ENCODE measurements at places on chromosomes 12 and 14.

DNA sequence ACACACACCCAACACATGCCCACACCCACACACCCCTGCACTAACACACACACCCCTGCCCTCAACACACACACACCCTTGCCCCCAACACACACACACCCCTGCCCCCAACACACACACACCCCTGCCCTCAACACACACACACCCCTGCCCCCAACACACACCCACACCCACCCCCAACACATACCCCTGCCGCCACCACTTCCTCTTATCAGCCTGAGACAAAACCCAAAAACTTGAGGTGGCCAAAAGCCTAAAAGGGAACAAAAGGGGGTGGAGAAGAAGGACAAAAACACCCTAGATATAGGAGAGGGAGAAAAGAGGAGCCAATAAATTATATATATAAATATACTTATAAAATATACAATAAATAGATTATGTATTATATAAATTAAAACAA lies 9.1 kb upstream of the DEGS2 start:
- DNase-seq = no peak
- H3K27me3 ChIP-seq = peaks cover 32% of the 10 kb centered on the region
- no peak overlapping the region for H3K27ac ChIP-seq
- H3K4me1 ChIP-seq = peaks cover 10% of the 10 kb centered on the region

- DNase-seq = no peak
- no peak overlapping the region for H3K4me3 ChIP-seq
- no peaks in the 10 kb centered on the region for H3K36me3 ChIP-seq
- no peak overlapping the region for H3K27ac ChIP-seq
Observed at GRCh38 chr14:28999656-29000055, 233.1 kb downstream of the FOXG1 start.

GRCh38 chr12:108778053-108778452 lies 46.7 kb upstream of the CORO1C start:
- no peak for DNase-seq
- H3K4me3 ChIP-seq = no peak overlapping the region
- H3K27ac ChIP-seq = peak overlapping the region; percentile 90
- H3K36me3 ChIP-seq = no peaks in the 10 kb centered on the region

DNA sequence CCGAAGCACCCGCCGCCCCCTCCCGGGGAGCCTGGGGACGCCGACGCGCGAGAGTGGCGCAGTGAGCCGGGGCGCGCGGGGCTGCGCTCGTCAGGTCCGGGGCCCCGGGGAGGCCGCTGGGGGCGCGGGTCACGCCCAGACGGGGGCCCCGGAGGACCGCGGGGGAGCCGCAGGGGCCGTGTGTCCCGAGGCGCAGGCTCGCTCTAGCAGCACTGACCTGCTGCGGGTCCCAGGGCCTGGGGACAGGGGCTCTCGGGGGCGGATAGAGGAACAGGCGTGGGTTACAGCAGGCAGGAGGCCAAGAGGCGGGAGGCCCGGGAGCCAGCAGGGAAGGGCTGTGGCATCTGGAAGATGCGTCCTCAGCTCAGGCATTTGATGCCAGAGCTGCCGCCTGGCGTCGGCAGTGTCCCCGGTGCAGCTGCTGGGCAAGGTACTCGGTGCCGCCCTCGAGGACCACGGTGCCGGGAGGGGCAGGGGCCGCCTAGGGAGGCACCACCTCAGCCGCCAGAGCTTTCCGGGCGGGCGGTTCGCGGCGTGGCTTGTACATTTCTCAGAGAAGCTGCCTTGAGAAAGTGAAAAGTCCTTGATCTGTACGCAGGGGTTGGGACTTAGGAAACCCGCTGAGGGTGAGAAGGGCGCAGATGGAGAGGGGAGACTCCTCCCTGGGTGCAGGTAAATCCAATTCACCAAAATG lies 1.2 kb downstream of the WNT5B start:
- peaks cover 73% of the 10 kb centered on the region for H3K27me3 ChIP-seq
- H3K4me1 ChIP-seq = peaks cover 43% of the 10 kb centered on the region
- no peaks in the 10 kb centered on the region for H3K36me3 ChIP-seq
- peak; percentile 69 for DNase-seq

GRCh38 chr14:33449703-33450395 lies 501.0 kb downstream of the EGLN3 start:
- H3K27me3 ChIP-seq = no peaks in the 10 kb centered on the region
- H3K36me3 ChIP-seq = no peaks in the 10 kb centered on the region
- H3K4me1 ChIP-seq = peaks cover 12% of the 10 kb centered on the region

DNA sequence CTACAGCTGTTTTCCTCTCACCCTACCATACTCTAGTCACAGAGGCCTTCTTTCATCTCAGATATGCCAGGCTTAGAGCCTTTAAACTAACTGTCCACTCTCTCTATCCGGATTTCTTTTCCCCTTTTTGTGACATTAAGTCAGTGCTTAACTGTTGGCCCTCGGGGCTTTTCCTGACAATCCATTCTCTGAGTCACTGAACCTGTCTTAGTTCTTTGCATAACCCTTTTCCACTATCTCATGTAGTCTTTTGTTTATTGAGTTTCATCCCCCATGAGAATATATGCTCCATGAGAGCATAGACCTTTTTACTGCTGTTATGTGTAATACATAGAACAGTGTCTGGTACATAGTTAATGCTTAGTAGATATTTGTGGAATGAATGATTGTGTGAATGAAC lies 68.7 kb downstream of the PLEKHA5 start:
- DNase-seq = no peak
- H3K4me3 ChIP-seq = no peak overlapping the region
- no peak overlapping the region for H3K27ac ChIP-seq
- no peaks in the 10 kb centered on the region for H3K27me3 ChIP-seq
- H3K36me3 ChIP-seq = no peaks in the 10 kb centered on the region

DNA sequence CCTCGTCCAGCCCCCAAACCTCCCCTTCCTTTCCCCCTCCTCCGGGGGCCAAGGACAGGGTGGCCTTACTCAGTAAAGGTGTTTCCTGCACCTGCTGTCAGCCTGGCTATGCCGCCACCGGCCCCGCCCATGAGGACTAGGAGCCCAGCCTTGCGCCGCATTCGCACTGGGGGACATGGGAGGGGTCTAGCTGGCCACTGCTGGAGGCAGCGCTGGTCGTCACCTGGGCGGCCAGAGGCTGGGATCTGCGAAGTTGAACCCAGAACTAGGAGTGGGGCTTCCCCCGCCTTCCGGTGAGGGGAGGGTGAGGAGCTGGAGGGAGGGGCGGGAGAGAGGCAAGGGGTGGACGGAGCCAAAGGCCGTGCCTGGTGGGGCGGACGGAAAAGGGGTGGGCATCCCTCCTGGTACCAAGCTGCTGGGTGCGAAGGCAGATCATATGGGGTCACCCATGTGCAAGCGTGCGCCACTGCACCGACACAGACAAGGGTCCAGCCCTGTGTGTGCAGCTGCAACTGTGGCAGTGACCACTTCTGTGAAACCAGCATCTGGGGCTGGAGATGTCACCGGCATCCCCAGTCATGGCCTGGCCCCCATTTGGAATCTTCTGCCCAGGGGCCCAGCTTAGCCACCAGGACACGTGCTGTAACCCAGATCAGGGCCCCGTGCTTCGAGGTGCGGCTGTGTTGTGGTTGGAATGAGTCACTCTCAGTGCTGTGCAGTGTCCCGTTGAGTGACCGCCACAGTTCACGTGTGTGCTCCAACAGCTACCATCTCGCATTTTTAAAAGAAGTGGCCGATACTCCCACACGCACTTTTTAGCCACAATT lies 8.5 kb downstream of the AMN start:
- H3K4me3 ChIP-seq = peak overlapping the region; percentile 75
- H3K27me3 ChIP-seq = peaks cover 60% of the 10 kb centered on the region
- DNase-seq = peak; percentile 49
- no peak overlapping the region for H3K27ac ChIP-seq
- peaks cover 23% of the 10 kb centered on the region for H3K4me1 ChIP-seq

GRCh38 chr14:75430976-75431375 lies 3.2 kb downstream of the JDP2 start:
- H3K27me3 ChIP-seq = peaks cover 36% of the 10 kb centered on the region
- no peaks in the 10 kb centered on the region for H3K36me3 ChIP-seq
- no peak overlapping the region for H3K27ac ChIP-seq

DNA sequence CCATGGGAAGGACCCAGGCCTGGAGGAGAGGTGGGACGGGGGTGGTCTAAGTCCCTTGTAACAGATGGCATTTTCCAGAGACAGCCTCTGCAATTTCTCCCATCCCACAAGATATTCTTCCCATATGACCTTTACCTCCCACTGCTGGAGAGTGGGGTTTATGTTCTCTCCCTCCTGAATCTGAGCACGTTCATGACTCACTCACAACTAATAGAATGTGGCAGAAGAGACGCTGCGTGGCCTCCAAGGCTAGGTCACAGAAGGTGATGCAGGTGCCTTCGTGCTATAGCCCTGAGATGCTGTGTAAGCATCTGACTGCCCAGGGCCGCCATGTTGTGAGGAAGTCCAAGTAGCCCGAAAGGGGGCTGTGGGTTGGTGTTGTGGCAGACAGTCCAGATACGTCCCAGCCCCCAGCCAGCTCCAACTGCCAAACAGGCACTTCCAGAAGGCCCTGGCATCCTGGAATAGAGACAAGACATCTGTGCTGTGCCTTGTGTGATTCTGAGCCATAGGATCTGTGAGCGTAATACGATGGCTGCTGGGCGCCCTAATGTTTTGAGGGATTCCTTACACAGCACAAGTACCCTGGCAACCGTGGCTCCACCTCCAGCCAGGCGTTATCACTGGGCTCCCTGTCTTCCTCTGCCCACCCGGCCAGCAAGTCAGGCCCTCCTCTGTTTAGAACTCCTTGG lies 56.1 kb upstream of the NCOR2 start:
- H3K4me3 ChIP-seq = no peak overlapping the region
- H3K4me1 ChIP-seq = peaks cover 7% of the 10 kb centered on the region
- no peak for DNase-seq
- H3K27me3 ChIP-seq = no peaks in the 10 kb centered on the region
- H3K27ac ChIP-seq = no peak overlapping the region

- DNase-seq = no peak
- H3K27me3 ChIP-seq = no peaks in the 10 kb centered on the region
- no peaks in the 10 kb centered on the region for H3K36me3 ChIP-seq
- peaks cover 53% of the 10 kb centered on the region for H3K4me1 ChIP-seq
- H3K4me3 ChIP-seq = peak overlapping the region; percentile 75
Observed at GRCh38 chr14:61700104-61700886, 5.0 kb downstream of the HIF1A start.

DNA sequence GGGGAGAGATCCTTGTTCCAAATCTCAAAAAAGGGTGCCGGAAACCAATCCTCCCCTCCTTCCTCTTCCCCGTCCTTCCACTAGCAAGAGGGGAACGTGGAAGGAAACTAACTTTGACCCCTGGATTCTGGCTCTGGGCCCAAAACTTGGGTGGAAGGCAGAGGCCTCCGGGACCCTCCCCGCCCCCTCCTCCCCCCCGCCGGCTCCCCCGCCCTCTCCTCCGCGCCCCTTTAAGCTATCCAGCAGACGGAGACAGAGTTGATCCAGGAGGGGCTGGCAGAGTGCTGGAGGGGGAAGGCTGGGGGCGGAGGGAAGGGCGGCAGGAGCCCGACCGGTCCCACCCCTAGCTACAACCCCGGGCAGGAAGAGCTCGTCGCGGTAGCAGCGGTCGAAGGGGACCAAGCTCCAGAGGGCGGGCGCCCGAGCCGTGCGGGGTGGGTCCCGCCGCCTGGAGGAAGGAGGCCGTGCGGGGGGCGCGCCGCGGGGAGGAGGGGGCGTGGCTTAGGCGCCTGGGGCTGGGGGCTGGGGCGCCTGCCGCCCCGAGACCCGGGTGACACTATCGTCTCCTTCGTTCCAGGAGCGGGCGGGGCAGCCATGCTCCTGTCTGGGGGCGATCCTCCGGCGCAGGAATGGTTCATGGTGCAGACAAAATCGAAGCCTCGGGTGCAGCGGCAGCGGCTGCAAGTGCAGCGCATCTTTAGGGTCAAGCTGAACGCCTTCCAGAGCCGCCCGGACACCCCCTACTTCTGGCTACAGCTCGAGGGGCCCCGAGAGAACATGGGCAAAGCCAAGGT lies at the start of gene NYNRIN:
NYNRIN (plus strand) TSS at position 351 of the 794 bp plus-strand sequence; CDS start at position 595, 244 bp downstream.
- H3K27me3 ChIP-seq = no peaks in the 10 kb centered on the region
- peaks cover 45% of the 10 kb centered on the region for H3K4me1 ChIP-seq
- H3K27ac ChIP-seq = no peak within 1 kb of the TSS
- no peaks in the 10 kb centered on the region for H3K36me3 ChIP-seq

- no peak overlapping the region for H3K4me3 ChIP-seq
- peaks cover 25% of the 10 kb centered on the region for H3K4me1 ChIP-seq
- H3K27me3 ChIP-seq = no peaks in the 10 kb centered on the region
- DNase-seq = no peak
- H3K36me3 ChIP-seq = no peaks in the 10 kb centered on the region
Observed at GRCh38 chr14:68810173-68811153, 17.6 kb upstream of the ZFP36L1 start.

- H3K27me3 ChIP-seq = peaks cover 5% of the 10 kb centered on the region
- H3K4me1 ChIP-seq = peaks cover 23% of the 10 kb centered on the region
- H3K36me3 ChIP-seq = no peaks in the 10 kb centered on the region
- H3K4me3 ChIP-seq = no peak overlapping the region
Observed at GRCh38 chr12:2853626-2854025, 3.2 kb downstream of the TEX52 start.

DNA sequence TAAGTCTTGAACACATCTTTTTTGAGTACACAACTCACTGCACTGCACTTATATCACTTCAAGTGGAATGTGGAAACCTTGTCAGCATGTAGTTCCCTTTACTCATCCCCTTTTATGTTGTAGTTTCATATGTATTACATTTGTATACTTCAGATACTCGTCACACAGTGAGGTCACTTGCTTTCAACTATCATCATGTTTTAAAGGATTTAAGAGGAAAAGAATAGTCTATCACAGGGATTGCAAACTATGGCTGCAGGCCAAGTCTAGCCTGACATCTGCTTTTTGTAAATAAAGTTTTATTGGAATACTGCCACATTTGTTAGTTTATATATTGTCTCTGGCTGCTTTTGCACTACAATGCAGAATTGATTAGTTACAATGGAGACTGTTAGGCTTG lies 24.3 kb downstream of the CNOT2 start:
- H3K4me1 ChIP-seq = peaks cover 22% of the 10 kb centered on the region
- H3K27ac ChIP-seq = no peak overlapping the region
- no peak overlapping the region for H3K4me3 ChIP-seq
- H3K27me3 ChIP-seq = no peaks in the 10 kb centered on the region

DNA sequence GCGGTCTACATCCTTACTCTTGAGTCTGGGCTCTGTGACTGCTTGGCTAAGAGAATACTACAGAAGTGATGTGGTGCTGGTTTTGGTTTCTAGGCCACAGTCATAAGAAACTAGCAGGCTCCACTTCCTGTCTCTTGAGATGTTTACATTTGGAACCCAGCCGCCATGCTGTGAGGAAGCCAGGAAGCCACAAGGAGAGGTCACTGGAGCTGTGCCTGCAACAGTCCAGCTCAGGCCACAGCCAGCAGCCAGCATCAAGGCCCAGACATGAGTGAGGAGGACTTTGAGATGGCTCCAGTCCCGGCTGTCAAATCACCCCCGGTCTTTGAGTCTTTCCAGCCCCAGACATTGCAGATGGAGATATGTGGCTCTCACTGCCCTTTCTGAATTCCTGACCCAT lies 12.9 kb upstream of the FAM181A start:
- no peaks in the 10 kb centered on the region for H3K27me3 ChIP-seq
- H3K36me3 ChIP-seq = no peaks in the 10 kb centered on the region
- no peak overlapping the region for H3K27ac ChIP-seq
- no peaks in the 10 kb centered on the region for H3K4me1 ChIP-seq
- no peak for DNase-seq

GRCh38 chr12:90071996-90072395 lies 363.4 kb upstream of the ATP2B1 start:
- no peaks in the 10 kb centered on the region for H3K36me3 ChIP-seq
- no peak for DNase-seq
- no peak overlapping the region for H3K4me3 ChIP-seq
- no peak overlapping the region for H3K27ac ChIP-seq
- H3K4me1 ChIP-seq = no peaks in the 10 kb centered on the region
- H3K27me3 ChIP-seq = no peaks in the 10 kb centered on the region

Data from neural progenitor cell (in vitro differentiated cells).